AG10803 (cell line): ENCODE measurements at places on chromosomes 11 and 22.
A peak's percentile ranks its signal among the peaks of the same experiment; 100 is the strongest.

- peak; percentile 61 for DNase-seq
These were observed 345.0 kb downstream of the TBC1D22A start for GRCh38 chr22:47107431-47107830.

GRCh38 chr11:67283481-67283963 is 5.6 kb upstream of the ANKRD13D start:
- no peak for DNase-seq

GRCh38 chr11:61961570-61962212 is 5.7 kb downstream of the FTH1 start:
- DNase-seq: peak; percentile 73

DNA sequence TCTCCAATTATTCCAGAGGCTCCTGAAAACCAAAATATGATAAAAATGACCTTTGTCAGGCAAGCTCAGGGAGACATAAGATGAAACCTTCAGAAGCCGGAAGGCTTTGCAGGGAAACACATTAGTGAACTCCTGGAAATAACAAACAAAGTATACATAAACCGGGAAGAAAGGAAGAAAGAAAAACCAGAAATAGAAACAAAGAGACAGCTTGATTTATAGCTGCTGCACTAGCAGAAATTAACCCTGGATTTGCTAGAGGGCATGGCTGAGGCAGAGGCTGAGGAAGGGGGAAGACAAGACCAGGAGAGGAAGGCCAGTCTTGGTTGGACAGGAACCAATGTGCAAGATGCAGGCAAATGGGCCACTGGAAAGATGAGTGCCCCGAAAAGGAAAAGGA is 33.3 kb downstream of the SLC22A25 start:
- DNase-seq: no peak

- no peak for DNase-seq
These were observed 1.7 kb downstream of the PGR start for GRCh38 chr11:101127699-101128570.

DNA sequence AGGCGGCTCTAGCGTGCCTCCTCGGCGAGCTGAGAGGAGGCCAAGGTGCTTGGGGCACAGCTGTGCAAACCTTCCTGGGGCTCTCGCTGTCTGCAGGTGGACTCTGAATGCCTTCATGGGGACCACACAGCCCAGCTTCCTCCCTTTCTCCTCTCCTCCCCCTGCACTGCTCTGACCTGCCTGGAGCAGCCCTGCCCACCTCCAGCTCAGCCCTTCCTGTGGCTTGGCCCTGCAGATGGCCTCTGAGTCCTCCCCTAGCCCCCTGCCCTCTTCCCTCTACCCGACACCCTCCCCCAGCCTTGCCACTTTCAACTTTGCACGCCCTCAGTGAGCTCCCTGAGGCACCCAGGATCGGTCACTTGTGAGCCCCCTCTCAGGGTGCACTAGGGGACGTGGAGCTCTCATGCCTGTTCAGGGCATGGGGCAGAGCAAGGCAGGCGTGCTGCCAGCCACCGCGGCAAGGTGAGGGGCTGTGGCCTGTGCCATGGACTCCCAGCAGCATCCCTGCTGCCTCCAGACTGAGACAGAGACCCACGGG is 31.4 kb downstream of the PPM1F start:
- no peak for DNase-seq
